ENCODE measurements at places on chromosomes 1 and 21. TPM values are rescaled to one million over a fixed set of nuclear protein-coding genes. Genes with fewer than 3 reads are reported as not detected.

- no peak for DNase-seq
These were observed 273.9 kb upstream of the VAMP3 start for GRCh38 chr1:7497107-7497637.

DENND2C gene
- total RNA-seq = 40.3 TPM

DNA sequence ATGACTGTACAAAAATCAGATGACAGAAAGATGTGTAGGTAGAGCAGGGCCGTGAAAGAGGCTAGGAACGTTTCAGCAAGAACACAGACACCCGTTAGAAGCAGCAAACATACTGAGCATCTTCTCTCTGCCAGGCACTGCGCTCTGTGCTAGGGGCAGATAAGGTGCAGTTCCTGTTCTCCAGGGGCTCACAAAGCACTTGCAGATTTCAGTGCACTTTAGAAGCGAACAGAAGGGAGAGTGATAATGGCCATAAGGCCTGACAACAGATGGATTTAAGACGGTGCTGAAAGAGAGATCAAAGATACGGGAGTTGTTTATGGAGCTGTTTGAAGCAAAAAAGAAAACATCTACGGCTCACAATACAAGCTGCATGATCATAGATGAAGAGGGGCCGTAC lies 200.3 kb upstream of the FOXD3 start:
- DNase-seq = no peak

DNA sequence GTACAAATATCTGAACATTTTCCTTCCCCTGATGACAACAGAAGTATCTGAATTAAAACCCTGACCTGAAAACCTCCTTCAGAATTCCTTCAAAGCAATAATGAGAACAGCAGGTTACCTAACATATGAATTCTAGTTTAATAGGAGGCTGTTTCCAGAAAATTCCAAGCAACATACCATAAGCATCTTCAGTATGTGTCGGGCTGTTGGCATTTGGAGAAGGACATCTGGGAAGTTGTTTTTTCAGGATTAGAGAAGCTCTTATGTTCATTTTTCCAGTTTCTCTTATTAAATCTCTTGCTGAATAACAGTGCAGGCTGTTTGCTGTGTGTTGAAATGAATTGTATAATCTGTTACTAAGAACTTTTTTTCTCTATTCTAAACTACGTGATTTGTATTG lies 101.5 kb downstream of the PLA2G4A start:
- DNase-seq = no peak

DNA sequence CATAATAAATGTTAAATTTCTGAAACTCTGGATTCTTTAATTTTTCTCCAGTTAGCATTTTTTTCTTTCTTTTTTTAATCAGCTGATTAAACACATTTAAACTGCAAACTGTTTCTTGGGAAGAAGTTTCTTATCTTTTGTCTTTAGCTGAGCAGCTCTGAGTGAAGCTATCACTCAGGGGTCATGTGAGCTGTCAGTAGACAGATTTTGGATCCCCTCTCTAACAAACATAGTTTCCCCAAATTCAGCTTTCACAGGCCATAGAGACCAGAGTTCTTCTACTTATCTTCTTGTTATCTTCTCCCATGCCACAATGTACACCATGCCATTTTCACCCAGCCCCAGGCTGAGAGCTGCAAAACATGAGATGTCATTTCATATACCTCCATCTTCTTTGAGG lies 148.9 kb downstream of the CDC42BPA start:
- DNase-seq = no peak

DNA sequence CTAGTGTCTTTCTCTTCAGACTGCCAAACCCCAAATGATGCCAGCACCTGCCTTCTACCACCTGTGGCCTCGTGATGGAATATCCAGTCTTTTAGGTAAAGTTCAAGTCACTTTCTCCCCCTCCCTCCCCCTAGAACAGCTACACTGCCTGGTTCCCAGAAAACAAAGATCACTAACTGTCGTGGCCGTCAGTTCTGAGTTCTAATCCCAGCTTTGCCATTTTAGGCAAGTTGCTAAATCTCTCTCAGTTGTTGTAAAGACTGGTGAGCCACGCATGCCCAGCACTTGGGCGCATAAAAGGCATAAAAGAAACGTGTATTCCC lies 648 bp upstream of the TRAPPC3 start:
- no peak for DNase-seq

DNA sequence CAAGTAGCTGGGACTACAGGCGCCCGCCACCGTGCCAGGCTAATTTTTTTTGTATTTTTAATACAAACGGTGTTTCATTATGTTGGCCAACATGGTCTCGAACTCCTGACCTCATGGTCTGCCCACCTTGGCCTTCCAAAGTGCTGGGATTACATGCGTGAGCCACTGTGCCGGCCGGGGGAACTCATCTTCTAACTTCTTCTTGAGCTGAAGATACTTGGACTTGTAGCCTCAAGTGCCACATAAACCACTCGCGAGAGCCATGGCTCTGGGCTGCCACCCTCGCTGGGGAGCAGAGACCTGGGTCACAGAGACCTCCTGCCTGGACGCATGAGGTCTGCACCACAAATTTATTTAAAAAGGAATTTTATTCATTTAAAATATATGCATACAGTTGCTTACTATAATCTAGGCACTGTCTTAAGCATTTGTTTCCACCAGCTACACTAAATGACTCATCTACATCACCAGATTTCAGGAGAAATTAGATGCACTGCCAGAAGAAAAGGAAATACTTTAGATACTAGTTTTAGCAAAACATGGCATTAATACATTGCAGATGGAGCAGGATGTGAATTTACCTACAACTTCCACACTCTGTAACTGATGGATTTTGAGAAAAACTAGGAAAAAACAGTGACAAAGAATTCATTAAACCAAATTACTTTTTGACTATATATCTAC lies 29.9 kb upstream of the PUM1 start:
- no peak for DNase-seq

DNA sequence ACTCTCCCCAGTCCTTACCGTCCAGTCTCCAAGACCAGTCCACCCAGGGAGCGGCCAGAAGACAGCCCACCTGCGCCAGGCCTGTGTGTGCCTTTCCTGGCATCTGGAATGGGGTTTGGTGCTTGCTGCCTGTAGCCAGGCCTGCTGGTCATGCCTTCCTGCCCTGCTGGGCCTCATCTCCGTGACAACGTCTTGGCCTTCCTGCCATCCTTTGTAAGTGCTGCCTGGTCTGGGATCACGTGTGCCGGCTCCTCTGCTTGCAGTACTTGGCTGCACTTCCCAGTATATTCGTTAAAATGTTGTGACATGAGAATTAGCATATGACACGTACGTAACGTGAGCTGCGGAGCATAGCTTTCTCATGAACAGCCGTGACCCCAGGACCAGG lies 145.3 kb upstream of the COL6A1 start:
- DNase-seq = peak; percentile 42

DNA sequence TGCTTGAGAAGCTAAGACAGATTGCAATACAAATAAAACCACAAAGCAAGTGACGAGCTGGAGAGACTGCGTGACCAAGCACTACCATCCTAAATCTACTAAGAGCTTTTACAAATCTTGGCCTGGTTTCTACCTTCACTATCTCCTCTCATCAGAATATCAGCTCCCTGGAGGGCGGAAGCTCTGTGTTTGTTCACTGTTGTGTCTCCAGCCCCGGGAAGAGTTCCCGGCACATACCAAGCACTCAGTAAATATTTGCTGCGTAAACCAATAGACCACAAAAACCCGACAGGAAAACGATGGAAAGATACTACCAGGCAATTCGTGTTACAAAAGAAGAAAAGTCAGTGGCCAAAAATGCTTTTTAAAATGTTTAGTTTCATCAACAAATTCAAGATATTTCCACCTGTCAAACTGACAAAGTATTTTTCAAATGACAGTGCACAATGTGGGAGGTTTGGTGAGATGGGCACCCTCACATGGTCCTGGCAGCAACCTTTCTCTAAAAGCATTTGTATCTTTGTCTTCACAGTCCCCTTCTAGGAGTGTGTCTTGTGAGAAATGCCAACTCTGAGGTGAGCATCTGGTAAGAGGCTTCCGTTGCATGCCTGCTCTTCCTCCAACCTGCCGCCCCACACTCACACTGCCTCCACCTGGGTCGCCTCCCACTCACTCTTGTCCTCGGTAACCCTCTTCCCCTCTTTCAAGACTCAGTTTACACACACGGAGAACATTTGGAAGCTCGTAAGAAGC lies 34.7 kb downstream of the SLC1A7 start:
- DNase-seq = peak; percentile 68

DNA sequence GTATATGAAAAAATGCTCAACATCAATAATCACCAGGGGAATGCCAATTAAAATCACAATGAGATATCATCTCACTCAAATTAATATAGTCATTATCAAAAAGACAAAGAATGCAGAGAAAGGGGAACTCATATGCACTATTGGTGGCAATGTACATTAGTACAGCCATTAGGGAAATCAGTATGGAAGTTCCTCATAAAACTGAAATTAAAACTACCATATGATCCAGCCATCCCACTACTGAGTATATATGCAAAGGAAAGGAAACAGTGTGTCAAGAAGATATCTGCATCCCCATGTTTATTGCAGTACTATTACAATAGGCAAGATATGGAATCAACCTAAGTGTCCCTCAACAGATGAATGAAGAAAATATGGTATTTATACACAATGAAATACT lies 32.1 kb upstream of the TEKT2 start:
- no peak for DNase-seq

DNA sequence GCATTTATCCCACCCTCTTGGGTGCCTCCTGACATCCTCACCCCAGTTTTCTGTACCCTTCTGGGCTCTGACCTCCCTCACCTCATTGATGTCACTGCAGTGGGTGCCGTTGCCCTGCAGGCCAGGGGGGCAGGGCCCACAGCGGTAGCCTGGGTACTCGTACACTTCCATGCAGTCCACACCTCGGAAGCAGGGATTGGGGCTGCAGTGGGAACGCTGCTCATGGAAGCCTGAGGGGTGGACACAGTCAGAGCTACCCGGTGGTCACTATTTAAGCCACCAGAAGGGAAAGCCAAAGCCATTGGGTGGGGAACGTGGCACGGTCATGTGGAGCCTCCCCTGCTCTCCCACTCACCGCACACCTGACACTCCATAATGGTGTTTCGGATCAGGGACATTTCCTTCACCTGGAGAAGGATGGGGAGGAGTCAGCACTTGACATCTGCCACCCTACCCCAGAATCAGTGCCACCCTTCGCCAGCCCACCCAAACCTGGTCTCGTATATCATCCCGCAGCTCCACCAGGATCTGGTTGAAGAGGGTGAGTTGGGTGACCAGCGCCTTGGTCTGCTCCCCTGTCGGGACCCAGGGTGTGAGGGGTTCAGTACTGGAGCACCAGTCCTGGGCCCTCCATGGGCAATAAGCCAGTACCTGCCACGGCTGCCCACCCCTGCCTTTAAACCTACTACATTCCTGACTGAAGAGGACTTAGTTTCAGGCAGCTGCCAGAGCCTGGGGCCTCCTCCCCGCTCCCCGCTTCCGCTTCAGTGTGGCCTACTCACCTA lies 4.8 kb downstream of the THBS3 start:
- no peak for DNase-seq

PPIAL4G gene
- total RNA-seq = not detected

TNFSF4 gene
- total RNA-seq = 3.3 TPM

DNA sequence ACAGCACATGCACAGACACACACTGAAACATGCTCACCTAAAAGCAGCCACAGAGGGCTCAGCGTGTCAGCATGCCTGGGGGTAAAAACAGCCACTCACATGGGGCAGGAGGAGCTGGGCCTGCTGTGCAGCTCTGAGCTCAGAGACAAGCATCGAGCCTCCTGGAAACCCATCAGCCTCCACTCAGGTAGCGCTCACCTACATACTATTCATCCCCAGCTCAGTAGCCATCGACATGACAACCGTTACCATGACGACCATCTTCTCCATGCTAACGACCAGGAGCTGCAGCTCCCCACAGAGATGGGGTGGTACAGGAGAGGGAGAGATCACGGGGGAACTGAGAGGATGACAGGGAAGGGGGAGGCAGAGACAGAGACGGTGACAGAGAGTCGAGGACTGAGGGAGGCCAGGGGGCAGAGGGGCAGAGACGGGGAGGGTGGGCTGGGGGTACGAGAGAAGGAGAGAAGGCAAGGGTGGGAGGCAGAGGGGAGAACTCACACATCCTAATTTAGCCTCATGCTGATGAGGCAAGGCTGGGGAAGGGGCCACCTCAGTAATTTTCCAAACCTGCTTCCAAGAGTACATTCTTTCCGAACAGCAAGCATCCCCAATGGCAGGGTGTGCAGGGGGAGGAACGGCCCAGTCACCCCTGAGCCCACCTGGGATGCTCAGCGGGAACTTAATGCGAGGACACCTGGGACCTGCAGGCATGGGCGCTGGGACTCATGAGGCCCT lies 28.4 kb downstream of the SDC3 start:
- peak; percentile 78 for DNase-seq

PRELP gene
- total RNA-seq = 4.0 TPM

DNA sequence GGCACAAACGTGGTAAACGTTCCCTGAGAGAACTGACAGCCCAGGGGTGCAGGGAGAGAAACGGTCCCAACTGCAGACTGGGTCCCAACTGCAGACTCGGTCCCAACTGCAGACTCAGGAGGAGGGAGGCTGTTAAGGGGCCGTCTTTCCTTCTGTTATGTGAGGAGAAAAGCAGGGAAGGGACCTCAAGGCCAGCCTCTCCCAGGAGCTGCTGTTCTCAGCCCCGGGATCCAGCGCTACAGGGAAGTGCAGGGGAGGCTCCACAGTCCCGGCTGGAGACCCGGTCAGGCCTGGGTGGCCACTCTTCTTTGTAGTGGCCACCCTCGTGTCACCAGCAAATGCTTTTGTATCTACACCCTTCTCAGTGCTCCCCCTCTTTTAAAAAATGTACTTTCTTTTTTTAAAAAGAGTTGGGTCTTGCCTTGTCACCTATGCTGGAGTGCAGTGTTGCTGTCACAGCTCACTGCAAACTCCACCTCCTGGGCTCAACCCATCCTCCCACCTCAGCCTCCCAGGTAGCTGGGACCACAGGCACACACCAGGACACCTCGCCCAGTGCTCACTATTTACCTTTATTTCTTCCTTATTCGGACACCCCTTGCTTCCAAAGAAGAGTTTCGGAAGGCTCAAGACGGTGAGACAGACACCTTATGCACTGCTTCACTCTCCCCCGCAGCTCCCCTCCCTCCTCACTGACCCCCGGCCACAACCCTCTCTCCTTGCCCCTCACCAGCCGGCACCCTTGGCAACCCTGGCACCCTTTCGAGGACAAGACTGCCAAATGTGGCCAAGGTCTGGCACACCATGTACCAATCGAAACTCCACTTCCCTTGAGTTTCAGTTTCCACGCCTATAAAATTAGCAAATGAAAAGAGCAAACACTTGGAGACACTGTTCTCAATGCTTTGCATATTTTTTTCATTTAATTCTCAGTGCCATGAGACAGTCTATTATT lies 21.8 kb downstream of the CAPN2 start:
- DNase-seq = no peak

CR1L gene
- total RNA-seq = not detected

FABP3 gene
- 3.0 TPM for total RNA-seq

GRCh38 chr1:116125758-116126157 lies 14.6 kb downstream of the MAB21L3 start:
- no peak for DNase-seq
